Stimulated activated CD8-positive, alpha-beta memory T cell treated with anti-CD3 and anti-CD28 coated beads, Interleukin-12 subunit alpha, Interleukin-12 subunit beta, amount 100 ng/mL, for 4 hours (primary cell): ENCODE measurements at places on chromosomes 7 and 10.

DNA sequence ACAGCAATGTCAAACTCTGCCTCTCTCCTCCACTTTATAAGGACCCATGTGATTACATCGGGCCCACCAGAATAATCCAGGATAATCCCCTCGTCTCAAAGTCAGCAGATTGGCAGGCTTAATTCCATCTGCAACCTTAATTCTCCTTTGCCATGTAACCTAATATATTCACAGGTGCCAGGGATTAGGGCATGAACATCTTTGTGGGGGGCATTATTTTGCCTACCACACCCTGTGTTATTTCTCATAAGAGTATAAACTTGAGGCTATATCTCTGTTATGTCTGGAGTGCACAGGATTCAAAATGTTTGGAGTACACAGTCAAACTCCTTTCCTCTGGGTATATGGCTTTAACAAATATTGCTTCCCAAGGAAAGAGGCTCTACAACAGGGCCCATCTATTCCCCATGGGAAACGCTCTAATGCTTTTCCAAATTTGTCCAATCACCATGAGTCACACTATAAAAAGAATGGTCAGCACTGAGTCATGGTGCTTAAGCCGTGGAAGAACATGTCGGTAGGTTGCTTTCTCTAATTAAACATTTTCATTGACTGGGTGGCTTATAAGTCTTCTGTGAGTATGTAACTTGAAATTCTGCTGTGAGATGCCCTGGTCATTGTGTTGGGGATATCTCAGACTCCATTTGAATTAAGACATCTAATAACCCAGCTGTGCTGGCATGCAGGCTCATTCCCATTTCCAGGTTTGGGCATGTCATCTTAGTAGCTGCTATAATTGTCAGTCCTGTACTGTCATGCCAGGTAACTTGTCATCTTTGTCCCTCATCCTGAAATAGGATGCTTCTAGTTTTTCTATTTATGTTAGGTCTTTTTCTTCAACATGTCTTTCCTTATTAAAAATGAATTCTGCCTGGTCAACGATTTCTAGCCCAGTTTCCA lies 11.5 kb upstream of the AKR1B10 start:
- no peak for DNase-seq

- DNase-seq, result no peak
These were observed 2.4 kb upstream of the CD36 start for GRCh38 chr7:80635998-80636397.

GRCh38 chr7:25831062-25831691 lies 320.8 kb upstream of the NFE2L3 start:
- no peak for DNase-seq

- DNase-seq, result no peak
These were observed 643.1 kb downstream of the PARD3 start for GRCh38 chr10:34171957-34172527.

- DNase-seq, result no peak
These were observed 101.9 kb upstream of the TNRC18 start for GRCh38 chr7:5525271-5526099.
